ENCODE measurements at places on chromosomes 4 and X.

GRCh38 chrX:21873063-21873775, 17.4 kb downstream of the YY2 start:
- no peak for DNase-seq

- DNase-seq = no peak
Measured at GRCh38 chr4:6256141-6256540, 13.5 kb upstream of the WFS1 start.

GRCh38 chrX:22575161-22575845, 302.6 kb downstream of the CBLL2 start:
- no peak for DNase-seq

DNA sequence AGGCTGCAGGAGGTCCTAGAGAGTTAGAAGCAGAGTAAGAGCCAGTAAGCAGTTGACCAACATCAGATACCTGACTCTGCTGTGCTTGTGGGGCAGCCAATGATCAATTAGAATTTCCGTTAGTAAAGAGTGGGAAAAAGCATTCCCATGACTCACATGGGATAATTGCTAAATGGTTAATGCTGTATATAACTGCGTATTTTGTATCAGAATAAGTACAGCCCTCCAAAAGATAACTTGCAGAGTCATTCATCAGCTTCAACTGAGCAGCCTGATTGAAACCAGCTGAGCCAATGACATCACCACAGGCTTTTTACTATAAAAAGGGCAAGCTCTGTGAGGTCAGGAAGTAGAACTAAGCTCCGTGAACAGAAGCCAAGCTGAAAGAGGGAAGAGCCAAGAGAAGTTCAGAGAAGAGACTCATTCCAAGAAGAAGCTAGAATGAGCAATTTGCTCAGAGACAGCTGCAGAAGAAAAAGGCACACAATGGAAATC, 67.9 kb downstream of the PPP3CA start:
- no peak for DNase-seq

DNA sequence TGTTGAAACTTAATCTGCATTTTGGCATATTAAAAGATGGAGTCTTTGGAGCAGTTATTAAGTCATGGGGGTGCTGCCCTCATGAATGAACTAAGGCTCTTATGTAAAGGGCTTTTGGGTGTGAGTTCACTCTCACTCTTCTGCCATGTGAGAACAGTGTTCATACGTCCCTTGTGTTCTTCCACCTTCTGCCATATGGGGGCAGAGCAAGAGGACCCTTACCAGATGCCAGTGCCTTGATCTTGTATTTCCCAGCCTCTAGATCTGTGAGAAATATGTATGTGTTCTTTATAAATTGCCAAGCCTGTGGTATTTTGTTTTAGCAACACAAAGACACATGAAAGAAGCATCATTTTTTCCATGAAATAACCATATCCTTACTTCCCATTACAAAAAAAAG, 213.9 kb downstream of the SPOCK3 start:
- DNase-seq = no peak

DNA sequence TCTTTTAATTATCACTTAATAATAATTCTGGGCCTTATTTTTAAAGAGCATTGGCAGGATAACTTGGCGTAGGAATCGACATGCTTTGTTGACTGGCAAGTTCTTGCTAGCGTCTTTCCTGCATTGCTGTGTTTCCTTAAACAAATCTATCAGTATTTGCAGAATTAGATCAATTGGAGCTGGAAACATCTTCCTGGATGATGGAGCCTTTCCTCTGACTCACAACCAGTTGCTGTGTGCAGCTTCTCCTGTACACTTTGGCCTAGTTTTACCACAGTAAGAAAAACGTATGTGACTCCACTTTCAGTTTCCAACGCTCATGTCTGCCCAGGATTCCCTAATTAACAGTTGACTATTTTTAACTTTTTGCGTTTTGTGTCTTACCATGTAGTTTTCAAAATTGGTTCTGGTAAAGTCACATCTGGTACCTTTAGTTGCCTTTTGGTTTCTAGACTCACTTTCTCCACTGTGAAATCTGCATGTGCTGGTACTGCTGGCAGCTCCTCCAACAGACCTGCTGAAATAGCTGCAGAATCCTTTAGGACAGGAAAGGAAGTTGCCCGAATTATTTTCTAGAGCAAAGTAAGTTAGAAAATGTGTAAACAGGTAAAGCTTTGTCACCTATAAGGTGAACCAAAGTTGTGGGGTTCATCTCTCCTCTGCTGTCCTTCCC, 553.2 kb upstream of the FAT1 start:
- DNase-seq = no peak

DNA sequence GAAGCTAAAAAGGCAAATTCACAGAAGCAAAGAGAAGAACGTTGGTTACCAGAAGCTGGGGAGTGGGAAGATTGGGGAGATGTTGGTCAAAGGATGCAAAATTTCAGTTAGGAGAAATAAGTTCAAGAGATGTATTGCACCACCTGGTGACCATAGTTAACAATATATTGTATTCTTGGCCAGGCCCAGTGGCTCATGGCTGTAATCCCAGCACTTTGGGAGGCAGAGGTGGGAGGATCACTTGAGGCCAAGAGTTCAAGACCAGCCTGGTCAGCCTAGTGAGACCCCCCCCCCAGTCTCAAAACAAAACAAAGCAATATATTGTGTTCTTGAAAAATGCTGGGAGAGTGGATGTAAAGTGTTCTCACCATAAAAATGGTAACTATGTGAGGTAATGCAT, 67.9 kb downstream of the TAB3 start:
- no peak for DNase-seq

DNA sequence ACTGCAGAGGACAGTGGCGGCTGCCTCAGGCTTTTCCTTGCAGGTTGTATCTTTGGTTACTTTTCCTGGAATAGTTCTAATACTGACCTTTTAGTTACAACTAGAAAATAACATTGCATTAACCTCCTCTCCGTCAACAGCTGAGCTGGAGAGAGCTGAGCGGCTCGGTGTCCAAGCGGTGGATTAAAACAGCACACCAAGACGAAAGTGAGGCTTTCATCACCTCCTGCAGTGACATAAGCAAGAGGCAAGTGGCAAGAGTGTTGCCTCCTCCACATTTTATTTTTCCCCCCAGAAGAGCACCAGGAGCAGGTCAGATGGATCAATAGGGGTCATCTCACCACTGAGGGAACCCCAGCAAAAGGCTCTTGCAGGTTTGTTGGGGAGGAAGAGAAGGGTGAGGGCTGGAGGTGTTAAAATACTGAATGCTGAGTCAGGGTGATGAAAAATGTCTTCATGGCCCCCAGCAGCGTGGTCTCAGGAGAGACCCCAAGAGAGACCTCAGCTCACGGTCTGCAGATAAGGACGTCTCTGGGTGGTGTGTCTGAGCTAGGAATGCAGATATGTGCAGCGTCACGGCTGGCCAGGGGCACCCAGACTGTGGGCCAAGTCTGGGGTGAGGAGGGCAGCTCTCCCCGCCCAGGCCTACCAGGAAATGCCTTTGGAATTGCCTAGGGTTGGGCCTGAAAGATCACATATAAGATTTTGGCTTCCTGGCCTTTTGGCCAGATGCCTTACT, 50.3 kb downstream of the CASP3 start:
- no peak for DNase-seq

- DNase-seq = no peak
Measured at GRCh38 chr4:39541987-39542610, 14.9 kb upstream of the UGDH start.

DNA sequence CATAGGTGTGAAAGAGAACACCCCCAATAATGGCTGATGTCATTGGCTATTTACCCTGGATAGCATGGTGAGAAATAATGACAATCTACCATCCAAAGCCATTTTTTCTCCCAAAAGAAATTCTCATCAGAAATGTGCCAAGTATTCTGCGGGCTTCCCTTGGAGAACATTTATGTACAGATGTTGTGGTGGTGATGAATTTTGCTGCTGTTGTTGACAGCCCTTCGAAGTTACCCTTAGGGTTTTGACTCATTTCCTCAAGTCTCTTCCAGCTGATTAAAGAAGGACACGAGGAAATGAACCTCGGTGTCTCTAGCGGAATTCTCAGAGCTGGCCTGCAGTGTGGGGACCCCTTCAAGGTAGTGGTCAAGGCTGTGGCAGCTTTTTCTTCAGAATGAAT, 3.4 kb downstream of the KIT start:
- no peak for DNase-seq

DNA sequence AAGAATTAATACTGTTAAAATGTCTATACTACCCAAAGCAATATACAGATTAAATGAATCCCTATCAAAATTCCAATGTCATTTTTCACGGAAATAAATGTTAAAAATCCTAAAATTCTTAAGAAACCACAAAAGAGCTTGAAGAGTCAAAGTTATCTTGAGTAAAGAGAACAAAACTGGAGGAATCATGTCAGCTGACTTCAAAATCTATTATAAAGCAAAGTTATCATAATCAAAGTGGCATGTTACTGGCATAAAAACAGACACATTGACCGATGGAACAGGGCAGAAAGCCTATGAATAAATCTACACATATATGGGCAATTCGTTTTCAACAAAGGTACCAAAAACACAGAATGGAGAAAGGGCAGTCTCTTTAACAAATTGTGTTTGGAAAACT, 579.0 kb downstream of the INPP4B start:
- no peak for DNase-seq

GRCh38 chr4:52750819-52751486, at the start of gene ERVMER34-1:
Gene ERVMER34-1, minus strand, starts transcription at chr4:52751425. Its CDS starts 5,905 bp downstream, at chr4:52745520.
- no peak for DNase-seq

DNA sequence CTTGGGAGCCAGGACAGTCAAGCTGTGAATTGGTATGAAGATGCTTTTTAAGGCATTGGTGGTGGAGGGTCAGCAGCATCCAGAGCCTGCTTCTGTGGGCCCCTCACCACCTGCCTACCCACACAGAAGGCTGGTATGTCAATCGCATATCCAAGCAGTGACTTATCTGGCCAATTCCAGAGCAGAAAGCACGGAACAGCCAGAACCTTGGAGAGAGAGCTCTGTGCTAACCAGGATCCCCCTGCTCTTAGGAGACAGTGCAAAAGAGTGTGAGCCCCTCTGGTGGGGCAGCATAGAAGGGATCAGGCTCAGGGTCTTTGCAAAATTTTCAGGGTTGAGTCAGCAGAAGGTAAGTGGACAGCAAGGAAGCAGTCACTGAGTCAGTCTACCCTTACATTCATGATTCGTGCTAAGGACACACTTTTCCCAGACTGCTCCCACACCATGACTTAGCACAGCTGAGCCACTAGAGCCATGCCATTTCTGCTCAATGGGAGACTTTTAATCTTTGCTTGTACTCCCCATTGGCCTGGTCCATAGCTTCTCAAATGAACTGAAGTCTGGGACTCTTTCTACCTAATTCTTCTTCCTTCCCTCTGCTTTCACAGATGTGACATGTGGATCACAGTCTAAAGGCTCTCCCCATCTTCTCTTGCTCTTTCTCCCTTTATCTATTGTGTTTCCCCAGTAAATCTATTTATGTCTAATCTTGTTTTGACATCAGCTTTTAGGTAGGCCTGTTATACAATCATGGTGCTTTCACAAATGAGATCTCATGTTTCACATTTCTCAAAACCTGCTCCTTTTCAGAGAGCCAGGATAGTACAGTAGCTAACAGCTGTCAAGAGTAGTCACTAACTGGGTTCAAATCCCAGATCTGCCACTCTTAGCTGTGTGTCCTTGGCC, 20.0 kb downstream of the MORF4L2 start:
- no peak for DNase-seq

- no peak for DNase-seq
Measured at GRCh38 chr4:10584042-10584441, 100.5 kb downstream of the CLNK start.

DNA sequence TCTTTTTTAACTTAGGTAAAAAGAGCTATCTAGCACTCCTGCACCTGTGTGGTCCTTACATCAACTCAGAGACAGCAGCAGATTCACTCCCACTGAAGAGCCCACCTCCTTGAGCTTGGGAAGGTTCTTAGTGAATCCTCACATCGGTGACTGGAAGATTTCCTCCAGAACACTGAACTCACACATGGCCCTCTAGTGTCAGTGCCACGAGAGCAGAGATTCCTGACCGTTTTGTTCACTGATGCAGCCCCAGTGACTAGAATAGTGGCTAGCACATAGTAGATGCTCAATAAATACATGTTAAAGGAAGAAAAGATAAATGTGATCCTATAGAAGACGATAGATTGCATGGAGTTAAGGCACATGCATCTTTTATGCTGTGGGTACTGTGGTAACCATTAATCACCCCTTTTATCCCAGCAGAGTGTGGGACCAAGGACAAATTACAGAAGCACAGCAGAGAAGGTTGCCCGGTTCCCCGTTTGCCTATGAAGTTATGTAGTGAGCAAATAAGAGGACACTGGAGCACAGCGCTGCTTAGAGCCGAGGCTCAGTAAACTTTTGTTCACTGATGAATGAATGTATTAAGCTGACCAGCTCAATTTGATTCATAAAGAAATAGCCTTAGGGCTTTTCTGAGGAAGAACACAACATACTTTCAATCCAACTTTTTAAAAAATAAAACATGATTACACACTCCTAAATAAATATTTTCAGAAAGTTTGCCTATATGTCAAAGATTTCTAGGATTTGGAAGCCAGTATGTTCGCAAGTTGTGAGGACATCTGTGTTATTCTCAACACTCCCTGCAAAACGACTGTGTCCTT, 8.7 kb downstream of the GASK1B start:
- DNase-seq = no peak

- no peak for DNase-seq
Measured at GRCh38 chrX:69070949-69071650, 94.2 kb downstream of the PJA1 start.

DNA sequence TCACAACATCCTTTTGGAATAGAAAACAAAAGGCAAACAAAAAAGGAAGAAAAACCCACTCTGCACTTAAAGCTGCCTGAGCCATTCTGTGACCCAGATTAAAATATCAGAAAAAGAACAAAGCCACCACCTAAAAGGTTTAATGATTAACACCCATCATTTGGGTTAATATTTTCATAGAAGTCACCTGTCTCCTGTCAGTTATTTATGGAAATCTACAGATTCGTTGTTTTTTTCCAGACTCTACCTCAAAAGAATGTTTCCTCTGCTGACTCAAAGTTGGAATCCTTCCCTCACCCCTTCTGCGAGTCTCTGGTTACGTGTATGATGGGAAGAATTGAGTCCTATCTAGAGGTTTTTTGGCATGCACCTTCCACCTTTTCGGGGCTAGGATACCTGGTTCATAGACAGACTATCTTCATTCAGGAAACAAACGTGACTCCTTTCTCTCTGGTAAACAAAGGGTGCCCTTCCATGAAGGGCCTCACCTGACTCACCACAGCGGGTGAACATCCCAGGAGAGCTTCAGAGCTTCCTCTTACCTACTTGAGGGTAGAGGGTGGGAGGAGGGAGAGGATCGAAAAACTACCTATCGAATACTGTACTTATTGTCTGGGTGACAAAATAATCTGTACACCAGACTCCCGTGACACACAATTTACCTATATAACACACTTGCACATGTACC, 19.6 kb upstream of the CA5B start:
- DNase-seq = no peak
